Neural crest cell (in vitro differentiated cells): ENCODE measurements at places on chromosomes 12 and 14. TPM values are rescaled to one million over a fixed set of nuclear protein-coding genes. Genes with fewer than 3 reads are reported as not detected.

- no peak for DNase-seq
Observed at GRCh38 chr14:53951627-53952303, 4.9 kb downstream of the BMP4 start.

RNF41 gene
- total RNA-seq: 48.3 and 48.6 TPM in 2 replicates

PLEKHG3 gene
- total RNA-seq: 43.4 and 46.0 TPM in 2 replicates

MAGOHB gene
- 51.6 and 56.5 TPM in 2 replicates for total RNA-seq

FLRT2 gene
- 13.5 and 14.9 TPM in 2 replicates for total RNA-seq
